Endothelial cell (in vitro differentiated cells): ENCODE measurements at places on chromosomes 7 and 10.

DNA sequence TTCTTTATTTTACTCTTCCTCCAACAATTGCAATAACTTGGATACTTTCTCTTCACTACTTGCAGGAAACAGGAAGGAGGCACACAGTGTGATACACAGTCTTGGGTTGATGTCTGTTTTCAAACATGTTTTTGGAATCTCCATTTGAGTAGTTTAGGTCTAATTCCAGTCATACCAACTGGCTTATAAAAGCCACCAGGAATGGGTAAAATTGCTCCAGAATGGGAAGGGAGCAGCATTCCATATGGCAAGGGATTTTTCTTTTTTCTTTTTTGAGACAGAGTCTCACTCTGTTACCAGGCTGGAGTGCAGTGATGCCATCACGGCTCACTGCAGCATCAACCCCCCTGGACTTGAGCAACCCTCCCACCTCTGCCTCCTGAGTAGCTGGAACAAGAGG is 545.1 kb upstream of the GALNT17 start:
- DNase-seq: no peak

GRCh38 chr10:7756360-7756992 is 31.3 kb downstream of the KIN start:
- DNase-seq: peak; percentile 33

DNA sequence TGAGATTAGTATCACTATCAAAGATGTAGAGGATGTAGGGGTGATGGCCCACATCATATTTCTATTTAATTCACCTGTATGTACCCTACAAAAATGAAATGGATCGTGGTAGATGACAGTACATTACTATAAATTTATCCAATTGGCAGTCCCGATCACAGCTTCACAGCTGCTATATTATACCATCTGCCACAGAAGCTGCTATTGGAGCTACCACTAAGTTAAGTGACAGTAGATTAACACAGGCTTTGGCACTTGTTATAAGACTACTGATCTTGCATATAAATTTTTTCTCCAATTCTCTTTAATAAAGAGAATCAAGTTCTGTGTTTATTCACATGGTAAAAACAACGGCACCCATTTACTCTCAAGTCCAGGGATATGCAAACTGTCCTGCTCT is 24.9 kb upstream of the MAGI2 start:
- no peak for DNase-seq

DNA sequence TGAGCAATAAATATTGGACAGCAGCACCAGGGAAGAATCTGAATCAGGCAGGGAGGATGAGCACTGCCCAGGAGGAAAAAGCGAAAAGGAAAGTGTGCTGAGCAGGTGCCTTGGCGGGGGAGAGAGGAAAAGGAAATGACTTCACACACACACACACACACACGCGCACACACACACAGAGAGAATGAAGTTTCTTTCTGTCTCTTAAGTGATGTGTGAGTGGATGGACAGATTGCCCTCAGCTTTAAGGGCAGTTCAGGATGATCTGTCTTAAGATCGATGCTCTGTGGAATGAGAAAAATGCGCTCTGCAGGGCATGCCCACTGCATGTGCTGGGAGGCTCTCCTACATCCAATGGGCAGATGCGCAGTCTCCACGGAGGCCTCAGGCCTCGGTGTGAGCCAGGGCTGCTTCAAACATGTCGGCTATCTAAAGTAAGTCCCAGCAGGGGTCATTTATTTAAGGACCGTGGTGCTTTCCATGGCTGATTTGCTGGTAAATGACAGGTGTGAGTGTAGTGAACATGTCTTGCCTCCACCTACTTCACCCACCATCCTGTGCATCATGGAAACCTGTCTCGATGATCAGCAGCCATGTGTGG is 2.5 kb upstream of the ACBD5 start:
- DNase-seq: peak; percentile 16

DNA sequence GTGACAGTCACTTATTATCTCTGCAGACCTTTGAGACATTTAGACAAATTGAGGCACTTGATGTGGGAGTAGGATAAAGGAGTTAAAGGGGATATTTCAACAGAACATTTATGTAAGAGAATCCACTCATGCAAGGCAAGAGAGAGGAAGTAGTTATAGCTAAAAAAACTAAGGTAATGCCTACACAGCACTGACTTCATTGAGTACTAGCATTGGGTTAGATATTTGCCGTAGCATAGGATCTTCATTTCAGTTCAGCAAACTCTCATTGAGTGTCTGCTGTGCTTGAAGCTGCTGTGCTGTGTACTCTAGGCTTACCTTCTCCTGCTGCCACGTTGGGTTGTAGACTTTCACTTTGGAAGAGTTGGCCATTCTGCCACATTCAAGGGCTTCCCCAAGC is 10.5 kb upstream of the ENTPD1 start:
- DNase-seq: no peak

DNA sequence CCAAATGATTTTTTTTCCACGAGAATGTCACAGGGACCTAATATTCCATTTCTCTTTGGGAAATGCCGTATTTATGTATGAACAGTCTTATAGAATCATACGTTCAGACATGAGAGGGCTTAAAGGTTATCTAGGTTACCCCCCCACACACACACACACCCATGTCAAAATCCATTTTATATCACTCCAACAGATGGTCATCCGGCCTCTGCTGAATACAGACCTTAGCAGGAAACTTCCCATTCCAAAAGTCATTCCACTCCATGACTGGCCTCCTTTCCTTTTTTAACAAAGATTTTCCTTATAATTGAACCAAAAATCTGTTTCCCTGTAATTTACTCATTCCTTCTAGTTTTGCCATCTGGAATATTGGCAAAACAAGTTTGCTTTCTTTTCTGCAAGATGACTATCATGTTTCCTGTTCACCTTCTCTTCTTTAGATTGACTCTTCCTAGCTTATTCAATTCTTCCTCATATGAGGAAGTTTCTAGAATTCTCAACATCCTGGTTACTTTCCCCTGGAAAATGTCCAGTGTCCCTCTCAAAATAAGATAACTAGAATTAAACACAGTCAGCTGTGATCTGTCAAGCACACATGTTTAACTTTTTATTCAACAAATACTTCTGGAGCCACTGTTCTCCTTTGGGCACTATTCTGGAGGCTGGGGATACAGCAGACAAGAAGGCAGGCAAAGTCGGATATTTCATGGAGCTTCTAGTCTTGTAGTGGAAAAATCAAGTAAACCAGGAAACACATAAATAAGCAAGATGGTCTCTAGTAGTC is 276.5 kb upstream of the LRGUK start:
- no peak for DNase-seq

GRCh38 chr10:102791754-102792395 is 45.3 kb downstream of the CYP17A1 start:
- DNase-seq: no peak

GRCh38 chr10:118809357-118810220 is 54.8 kb upstream of the CACUL1 start:
- no peak for DNase-seq

DNA sequence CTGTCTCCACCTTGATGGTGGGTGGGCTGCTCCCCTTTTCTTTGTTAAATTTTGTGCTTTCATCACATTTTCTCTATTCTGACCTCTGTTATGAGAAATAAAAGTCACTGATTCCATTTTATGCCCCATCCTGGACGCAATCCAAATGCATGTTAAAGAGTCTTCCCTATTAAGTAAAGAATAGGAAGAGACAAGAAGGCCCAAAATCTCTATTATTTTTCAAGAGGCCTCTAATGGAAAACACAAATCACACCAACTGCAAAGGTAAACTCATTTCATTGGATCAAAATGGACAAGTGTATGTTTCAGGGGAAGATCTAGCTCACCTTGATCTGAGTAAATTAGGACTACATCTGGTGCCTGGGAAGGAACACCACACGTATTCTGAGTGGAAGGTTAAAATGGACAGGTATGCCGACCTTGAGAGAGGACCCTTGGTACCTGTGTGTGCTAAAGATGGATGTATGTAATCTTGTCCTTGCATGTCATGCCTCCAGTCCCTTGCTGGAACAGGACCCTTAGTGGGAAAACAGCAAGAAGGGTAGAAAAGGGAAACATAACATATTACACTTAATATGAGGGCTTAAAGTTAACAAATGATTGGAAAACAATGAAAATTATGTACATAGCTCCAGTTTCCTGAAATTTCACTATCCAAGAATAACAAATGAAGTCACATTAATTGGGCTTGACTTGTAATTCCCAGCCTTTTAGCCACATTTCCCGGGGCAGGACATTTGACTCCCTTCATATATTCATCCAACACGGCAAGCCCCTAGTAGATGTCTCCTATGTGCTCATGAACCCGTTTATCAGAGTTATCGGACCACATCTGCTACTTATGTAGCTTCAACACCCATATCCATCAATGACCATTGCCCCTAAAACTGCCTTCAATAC is 7.6 kb downstream of the IFIT2 start:
- DNase-seq: no peak

- DNase-seq: no peak
These were observed 1190.4 kb downstream of the GATA3 start for GRCh38 chr10:9244864-9245263.

GRCh38 chr7:129462420-129462819 is 28.2 kb downstream of the STRIP2 start:
- DNase-seq: no peak
